ENCODE measurements at places on chromosomes 7 and 10.

- DNase-seq, result no peak
Measured at GRCh38 chr10:130547368-130547767, 411.2 kb downstream of the GLRX3 start.

DNA sequence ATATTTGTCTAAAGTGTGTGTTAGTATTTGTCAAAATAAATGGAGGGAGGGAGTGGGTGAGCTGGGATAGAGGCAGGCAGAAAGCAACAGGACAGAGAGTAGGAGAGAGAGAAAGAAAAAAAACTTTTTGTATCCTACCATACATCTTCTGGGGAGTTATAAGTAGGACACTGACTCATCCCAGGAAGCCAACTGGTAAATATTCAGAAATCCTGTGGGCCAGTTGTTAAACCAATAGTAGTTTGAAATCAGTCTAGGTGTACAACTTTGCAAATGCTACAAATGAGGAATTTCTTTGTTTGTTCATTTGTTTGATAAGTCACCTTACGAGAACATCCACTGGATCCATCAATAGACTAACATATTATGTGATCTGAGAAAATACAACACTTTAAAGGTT lies 980.9 kb downstream of the GATA3 start:
- no peak for DNase-seq

DNA sequence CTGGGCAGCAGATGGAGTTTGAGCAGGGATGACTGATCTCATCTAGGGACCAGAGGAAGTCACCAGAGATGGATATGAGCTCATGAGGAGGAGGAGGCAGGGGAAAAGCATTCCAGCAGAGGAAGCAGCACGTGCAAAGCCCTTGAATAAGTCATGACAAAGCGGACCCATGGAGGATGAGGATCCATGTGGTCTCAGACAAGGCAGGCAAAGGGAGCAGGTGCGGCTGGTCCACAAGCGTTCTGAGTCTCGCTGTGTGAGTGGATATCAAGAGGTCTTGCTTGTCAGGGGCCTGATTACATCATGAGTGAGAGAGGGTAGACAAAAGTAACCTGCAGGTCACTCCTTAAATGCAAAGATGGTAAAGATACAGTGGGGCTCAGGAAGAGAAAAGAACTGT lies 307.6 kb downstream of the GRID1 start:
- DNase-seq, result no peak

DNA sequence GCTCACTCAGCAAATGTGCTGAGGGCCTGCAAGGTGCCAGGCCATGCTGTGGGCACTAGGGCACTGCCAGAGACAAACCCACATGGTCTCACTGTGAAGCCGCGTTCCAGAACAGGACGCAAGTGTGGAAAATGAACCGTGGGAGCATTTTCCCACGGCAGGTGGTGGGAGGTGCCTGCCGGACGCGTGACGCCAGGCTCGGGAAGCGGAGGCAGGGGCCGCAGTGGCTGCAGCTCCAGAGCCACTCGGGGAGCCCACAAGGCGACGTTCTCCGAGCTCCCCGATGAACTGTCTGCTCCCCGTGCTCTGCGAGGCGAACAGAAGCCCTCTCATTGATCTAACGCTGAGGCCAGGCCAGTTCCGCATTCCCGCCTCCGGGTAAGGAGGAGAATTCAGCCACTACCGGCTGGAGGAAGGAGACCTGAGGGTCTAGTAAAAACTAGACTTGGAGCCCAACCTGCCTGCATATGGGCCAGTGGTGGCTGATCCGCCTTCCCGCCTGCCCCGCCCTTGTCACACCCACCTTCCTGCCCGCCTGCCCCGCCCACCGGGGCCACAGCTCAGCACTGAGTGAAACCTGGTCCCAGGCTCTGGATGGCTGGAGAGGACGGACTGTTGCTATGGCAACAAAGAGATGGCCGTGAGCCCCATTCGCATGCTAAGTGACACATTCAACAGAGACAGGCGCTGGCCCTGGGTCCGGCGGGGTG lies 13.1 kb downstream of the ADGRA1 start:
- no peak for DNase-seq

DNA sequence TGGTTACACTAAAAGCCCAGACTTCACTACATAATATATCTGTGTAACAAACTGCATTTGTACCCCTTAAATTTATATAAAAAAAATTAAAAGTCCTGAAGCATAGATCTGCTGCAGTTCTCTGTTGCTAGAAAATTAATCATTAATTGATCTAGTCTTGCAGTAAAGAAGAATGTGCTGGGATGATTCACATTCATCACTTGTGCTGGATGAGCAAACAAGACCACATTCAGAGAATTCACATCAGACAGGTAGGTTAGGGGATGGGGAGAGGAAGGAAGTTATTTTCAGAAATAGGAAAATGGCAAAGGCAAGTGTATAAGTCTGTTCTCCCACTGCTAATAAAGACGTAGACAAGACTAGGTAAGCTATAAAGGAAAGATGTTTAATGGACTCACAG lies 1019.0 kb downstream of the KCNMA1 start:
- no peak for DNase-seq

DNA sequence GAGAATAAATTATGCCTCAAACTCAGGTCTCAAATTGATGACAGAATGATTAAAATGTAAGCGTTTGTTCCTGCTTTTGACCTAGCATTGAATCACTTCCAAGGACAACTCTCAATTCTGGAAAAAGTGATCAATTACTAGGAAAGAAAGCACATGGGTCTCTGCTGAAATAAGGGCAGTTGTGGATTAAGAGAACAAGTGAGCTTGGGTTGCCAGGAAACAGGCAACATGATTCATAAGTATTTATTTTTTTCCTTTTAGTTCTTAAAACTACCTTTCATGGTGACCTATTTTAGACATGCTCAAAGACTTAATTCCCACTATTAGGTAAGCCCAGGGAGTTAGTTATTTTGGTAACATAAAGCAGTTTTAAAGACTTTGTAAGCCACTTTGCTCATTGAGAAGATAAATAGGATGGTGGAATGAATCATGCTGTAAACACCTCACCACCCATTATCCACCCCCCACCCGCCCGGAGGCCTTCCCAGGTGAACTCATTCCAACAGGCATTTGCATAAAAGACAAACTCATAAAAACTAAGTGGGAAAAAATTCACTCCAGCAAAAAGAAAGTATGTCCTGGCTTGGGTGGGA lies 728.3 kb downstream of the SORCS1 start:
- no peak for DNase-seq

DNA sequence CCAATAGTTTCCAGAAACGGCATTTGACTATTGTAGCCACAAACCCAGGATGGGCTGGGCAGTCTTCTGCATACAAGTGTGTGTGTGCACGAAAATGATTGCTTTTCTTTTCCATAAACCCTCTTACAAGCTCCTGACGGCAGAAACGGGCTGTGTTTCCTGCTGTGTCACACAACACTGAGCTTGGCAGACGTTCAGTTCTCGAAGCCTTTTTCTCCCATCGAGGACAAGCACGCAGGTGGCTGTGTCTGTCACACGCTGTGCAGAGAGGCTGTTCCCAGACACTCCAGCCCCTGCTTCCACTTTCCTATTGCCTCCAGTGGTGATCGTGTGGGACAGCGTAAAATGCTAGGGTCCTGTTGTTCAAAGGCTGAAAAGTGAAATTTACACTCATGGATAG lies 32.1 kb downstream of the RBAK start:
- DNase-seq, result no peak

- no peak for DNase-seq
Measured at GRCh38 chr7:5827755-5828154, 46.3 kb upstream of the RNF216 start.

DNA sequence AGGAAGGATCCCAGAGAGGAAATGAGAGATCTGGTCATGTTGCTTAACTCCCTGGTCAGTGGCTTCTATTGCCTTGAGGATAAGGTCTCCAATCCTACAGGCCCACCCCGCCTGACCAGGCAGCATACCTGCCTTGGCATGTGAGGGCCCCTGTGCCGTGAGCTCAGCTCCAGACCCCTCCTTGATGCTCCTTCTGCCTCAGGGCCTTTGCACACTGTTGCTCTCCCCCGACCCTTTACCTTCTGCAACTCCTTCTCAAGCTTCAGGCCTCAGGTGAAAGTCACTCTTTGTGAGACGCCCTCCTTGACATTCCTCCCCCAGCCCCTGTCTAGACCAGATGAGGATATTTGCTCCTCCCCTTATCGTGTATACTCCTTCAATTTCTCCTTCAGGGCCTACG lies 62.8 kb downstream of the FAM241B start:
- no peak for DNase-seq

DNA sequence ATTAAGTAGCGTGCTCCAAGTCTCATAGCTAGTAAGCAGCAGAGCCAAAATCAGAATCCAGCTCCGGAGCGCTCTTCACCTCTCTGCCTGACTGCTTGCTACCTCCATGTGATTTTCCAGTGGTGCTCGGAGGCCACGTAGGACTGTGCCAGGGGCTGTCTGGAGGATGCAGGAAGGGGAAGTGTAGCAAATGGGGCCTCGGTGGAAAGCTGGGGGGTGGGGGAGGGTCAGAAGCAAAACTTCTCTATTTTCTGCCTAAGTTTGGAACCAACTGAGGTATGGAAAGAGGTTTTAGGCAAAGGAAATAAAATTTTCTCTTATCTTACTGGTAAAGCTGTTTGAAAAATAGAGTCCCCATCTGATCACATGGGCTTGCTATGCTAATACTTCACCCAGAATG lies 108.7 kb downstream of the TBXAS1 start:
- no peak for DNase-seq

DNA sequence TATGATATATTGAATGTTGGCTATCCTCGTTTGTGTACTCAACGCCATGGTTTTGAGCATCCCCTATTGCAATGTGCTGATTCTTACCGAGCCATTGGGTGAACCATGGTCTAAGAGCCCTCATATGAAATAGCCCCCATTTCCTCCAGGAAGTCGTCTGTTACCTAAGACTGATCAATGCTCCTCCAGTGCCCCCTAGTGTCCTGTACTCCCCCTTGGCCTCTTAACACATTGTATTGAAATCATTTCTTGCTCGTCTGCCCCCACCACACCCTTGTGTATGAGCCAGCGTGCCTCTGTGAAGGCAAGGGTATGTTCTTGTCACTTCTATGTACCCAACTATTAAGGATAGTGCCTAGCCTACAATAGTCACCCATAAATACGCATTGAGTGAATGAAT lies 11.2 kb upstream of the SLC35B4 start:
- DNase-seq, result no peak

DNA sequence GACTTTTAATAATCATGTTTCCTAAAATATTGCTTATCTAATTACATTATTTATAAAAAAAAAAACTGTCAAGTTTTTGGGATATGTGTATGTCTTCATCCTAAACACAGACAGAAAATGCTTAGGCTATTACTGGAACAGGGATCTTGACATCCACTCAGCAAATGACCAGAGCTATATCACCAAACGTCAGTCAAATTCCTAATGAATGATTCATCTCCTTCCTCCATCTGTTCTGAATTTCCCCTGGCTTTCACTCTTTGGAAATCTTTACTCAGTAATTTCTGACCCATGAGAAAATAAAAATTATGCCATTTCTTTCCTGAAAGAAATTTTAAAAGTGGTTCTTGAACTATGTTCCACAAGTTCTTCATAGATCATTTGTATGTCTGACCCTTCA lies 552.4 kb upstream of the KCND2 start:
- no peak for DNase-seq

- no peak for DNase-seq
Measured at GRCh38 chr7:158050441-158050977, 537.1 kb downstream of the PTPRN2 start.

GRCh38 chr10:106942035-106942662 lies 222.4 kb downstream of the SORCS1 start:
- no peak for DNase-seq

- peak; percentile 10 for DNase-seq
Measured at GRCh38 chr10:112307358-112308124, 24.3 kb downstream of the TECTB start.

- no peak for DNase-seq
Measured at GRCh38 chr7:99929730-99930053, 272 bp upstream of the GJC3 start.

DNA sequence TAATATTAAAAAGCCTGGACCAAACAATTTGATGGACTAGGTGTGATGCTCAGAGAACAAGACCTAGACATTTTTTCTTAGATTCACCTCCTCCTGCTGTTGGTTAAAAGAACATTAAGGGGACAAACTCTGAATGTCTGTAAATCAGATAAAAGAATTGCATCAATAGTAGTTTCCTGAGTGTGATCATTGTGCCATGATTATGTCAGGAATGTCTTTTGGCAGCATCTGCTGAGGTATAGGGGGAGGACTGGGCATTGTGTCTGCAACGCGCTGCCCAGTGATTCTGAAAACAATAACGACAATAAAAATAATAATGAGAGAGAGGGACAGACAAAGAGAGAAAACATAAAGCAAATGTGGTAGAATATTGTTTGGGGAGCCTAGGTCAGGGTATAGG lies 6.9 kb downstream of the C7orf57 start:
- DNase-seq, result no peak

DNA sequence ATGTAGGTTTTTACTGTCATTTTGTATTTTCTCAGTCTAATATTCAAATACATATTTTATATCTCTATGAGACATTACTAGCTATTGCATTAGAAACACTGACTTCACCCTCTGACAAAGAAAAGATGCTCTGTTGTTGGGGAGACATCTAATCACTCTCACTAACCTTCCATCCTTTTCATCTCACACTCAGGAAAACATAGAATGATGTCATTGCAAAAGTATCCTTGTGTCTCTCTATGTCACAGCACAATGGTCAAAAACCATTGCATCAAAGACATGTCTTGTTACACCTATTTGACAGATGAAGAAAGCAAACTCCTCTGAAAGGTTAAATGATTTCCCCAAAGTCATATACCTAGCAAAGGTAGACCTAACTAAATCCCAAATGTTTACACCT lies 231.3 kb upstream of the PTN start:
- DNase-seq, result no peak

DNA sequence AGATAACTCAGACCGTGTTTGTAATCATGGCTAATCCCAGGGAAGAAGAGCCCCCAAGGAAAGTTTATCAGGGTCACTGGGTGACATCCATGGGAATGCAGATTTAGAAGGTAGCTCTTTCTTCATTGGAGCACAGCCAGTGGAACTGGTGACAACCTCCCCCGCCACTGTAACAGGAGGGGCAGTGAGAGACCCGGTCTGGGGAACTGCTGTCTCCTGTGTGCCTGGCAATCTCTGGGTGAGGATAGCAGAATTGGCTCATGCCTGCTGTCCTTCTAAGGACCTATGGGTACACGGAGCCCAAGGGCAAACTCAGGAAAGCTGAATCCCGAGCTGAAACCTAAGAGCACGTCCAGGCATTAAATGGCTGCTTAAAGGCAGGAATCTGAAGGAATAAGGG lies 341.6 kb downstream of the ABCA13 start:
- DNase-seq, result no peak

- DNase-seq, result no peak
Measured at GRCh38 chr10:14820010-14820774, 17.6 kb downstream of the CDNF start.
